ENCODE measurements at places on chromosomes 2 and 18.

- no peak for DNase-seq
These were observed 141.4 kb downstream of the COL4A4 start for GRCh38 chr2:227022608-227023007.

- no peak for DNase-seq
These were observed 151.6 kb downstream of the FSHR start for GRCh38 chr2:49002750-49003149.

- DNase-seq: no peak
These were observed 179.7 kb downstream of the TRIB2 start for GRCh38 chr2:12896318-12896982.

- DNase-seq: no peak
These were observed 345.7 kb downstream of the MTX2 start for GRCh38 chr2:176614930-176615329.

- no peak for DNase-seq
These were observed 193.2 kb downstream of the CDH19 start for GRCh38 chr18:66410692-66411091.

GRCh38 chr2:831622-832021 lies 119.0 kb upstream of the SNTG2 start:
- DNase-seq: no peak

GRCh38 chr2:1538663-1539062 lies 125.4 kb downstream of the TPO start:
- no peak for DNase-seq

GRCh38 chr2:227824711-227825110 lies 11.1 kb downstream of the CCL20 start:
- DNase-seq: no peak

All from caudate nucleus (tissue), 63 donors.